Activated B cell treated with CpG ODN at 0.5 μM for 24 hours (primary cell): ENCODE measurements at places on chromosomes 12 and 14. TPM values are rescaled to one million over a fixed set of nuclear protein-coding genes. Genes with fewer than 3 reads are reported as not detected.

DNA sequence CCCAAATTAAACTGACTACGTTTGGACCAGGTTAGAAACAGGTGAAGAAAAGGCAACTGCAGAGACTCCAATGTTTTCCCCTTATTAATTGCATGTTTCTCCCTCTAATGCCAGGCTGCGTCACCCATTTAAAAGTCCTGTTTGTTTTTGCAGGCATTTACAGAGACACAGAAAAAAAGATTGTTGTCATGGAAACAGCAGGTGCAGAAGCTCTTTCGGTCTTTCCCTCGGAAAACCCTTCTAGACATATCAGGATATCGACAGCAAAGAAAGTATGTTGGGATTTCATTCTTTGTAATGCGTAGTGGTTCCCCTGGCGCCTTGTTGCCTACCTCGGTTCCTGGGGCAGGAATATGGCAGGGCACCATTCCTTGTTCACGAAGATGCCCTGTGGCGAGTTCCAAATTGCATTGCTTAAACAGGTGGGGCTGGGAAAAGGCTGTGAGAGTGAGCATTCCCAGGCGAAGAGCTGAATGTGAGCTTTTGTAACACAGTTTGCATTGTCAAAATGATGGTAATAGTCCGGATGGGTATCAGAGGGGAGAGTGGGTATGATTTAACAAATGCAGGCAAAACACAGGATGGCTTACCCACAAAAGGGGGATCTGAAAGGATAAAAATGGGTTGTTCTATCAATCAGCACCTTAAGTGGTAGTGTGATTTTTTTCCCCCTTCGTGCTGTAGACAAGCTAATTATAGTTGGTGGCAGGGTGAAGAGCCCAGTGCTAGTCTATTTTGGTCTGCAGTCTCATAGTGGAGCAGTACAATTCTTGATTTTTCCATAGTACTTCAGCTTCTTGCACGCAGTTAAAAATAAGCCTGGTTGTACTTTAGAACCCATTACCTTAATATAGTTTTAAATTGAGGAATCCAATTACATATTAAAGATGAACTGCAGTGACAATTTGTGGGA lies 132.4 kb downstream of the GCH1 start:
- no peak for DNase-seq

DNA sequence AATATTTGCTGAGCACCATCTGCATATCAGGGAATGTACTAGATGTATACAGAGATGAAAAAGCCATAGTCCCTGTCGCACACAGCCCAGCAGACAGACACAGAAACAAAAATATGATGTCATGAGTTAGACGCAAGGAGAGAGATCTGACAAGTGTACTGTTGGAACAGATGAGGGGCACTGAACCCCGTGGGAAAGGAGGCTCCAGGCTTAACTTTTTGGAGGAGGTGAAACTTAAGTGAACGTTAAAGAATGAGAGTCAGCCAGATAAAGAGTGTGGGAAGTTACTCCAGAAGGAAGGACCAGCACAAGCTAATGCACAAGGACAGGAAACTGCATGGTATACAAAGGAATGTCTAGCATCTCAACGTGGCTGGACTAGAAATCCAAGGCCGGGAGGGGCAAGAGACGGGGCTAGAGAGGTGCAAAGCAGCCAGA lies 2.5 kb upstream of the ACTN1 start:
- DNase-seq = no peak

DNA sequence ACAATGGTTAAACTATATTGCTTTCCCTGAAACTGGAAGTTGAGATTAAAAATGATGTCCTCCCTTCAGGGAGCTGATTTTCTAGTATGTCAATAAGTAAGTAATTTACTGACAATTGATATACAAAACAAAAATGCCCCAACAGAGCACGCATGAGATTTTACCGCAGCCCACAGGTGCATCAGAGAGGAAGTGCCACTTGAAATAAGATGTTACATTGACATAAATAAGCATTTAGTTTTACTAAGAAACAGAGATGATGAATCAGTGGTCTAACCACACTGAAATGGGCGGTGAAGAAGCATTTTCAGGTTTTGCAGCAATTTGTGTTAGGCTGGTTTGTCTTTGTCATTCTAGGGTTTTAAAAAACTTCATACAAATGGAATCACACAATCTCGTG lies 8.8 kb upstream of the CLECL1 start:
- no peak for DNase-seq

DNA sequence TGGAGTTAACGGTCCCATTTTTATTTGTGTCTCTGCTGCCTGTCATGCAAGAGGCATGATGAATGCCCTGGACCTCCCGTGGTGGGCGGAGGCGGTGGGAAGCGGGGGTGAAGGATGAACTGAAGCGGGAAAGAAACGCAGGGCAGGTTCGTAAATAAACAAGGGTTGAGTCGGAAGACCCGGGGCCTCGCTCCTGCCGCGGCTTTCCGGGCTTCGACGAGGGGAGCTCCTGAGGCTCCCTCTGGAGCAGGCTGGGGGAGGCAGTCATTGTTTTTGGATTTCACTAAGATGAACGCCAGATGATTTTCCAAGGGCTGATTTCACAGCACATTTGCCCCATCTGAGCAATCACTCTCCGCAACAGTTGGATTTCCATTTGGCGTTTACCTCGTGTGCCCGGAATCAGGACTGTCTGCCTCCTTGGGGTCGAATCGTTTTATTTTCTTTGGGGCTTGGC lies 130.2 kb downstream of the SLC38A6 start:
- DNase-seq = no peak

DNA sequence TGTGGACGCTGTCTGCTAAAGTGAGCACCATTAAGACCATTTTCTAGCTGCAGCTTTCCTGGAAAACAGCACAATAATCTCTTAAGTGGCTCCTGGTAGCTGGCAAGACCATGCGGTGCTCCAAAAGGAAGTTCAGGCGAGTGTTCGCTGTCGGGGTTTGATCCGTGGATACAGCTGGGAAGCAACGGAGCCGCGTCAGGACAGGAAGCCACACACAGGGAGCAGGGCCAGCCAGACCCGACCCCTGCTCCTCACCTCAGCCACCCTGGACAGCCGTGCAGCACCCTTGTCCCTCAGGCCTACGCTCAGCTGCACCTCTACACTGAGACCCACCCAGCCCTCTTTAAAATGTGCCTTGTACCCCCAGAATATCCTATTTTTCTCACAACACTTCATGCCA lies 19.4 kb downstream of the ZFYVE21 start:
- DNase-seq = no peak

DNA sequence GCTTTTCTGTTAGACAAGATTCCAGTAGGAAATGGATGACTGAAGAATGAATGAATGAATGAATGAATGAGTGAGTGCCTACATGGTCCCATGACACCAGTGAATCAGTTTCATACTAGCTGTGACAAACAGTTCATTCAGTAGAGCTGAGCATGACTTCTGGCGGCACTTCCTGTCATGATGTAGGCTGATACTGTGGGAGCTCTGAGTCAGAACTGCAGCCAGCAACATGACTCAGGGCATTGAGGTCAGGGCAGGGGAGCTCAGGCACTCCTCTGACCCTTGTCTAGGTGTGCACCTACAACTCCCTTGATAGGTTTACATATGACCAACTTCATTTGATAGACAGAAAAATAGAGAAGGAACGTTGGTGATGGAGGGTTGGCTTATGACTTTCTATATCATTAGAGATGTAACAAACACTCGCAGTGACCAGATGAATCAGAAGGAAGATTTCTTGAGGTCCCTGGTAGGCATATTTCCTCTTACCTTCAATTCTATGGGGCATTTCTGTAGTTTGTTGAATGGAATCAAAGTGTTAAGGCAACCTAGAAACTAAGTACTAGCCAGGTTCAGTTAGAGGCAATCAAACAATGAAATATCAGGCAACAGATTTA lies 139.3 kb upstream of the ARHGAP5 start:
- DNase-seq = no peak

DNA sequence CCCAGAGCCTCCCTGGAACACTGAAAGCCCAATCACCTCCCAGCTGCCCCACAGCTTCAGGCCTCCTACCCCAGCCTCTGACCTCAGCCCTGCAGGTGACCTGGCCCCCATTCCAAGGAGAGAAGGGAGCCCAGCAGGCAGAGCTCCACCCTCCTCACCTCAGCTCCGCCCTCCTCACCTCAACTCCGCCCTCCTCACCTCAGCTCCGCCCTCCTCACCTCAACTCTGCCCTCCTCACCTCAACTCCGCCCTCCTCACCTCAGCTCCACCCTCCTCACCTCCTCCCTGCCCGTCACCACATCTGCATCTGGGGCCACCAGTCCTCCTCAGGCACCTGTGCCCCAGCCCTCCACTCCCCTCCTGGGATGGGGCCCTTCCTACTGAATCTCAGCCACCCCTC lies 112.2 kb upstream of the SFSWAP start:
- no peak for DNase-seq

PPP1R12A gene
- 72.9 and 90.4 TPM in 2 replicates for total RNA-seq

YEATS4 gene
- total RNA-seq = 14.9 and 19.3 TPM in 2 replicates
